ENCODE measurements at places on chromosomes 16 and 17.
A peak's percentile ranks its signal among the peaks of the same experiment; 100 is the strongest.

- no peak for DNase-seq
These were observed 4.4 kb downstream of the N4BP1 start for GRCh38 chr16:48605518-48606110.

DNA sequence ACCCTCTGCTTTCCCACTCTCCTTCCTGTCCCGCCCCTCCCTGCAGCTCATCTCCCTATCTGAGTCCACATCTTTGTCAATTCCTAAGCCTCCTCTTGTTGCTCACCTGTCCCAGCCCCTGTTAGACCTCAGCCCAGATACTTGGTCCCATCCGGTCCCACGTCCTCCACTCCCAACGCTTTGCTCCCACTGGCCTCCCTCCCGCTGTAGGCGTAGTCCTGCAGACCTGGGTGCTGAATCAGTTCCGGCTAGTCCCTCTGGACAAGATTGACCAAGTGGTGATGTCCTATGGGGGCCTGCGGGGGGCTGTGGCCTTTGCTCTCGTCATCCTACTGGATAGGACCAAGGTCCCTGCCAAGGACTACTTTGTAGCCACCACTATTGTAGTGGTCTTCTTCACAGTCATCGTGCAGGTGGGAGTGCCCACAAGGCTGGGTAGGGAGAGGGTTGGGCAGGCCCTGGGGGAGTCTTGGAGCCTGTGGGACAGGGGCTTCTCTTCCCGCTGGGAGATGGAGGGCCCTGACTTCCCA is 8.0 kb downstream of the SLC9A5 start:
- DNase-seq, result no peak

DNA sequence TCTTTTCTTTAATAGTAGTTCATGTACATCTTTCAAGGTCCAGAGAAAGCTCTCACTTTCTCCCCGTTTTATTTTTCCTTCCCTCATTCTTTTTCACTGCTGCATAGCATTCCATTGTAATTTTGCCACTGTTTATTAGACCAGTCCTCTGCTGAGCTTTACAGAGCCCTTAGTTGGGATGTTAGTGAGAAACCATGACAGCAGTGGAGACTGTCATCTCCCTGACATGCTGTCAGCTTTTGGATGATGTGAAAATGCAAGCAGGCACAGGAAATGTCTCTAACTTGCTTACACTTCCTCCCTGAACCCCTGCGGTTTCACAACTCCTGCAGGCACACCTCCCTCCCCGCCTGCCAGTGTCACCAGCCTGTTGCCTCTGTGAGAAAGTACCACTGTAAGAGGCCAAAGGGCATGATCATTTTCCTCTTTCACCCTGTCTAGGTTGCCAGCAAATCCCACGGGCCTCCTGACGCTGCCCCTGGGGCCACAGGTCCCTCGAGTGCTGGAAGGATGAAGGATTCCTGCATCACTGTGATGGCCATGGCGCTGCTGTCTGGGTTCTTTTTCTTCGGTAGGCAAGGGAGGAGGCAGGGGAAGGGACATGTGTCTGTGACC is at the start of gene ITGAL:
TSS of gene ITGAL (plus strand) at position 415 of the 615 bp plus-strand sequence. CDS start at position 511, 96 bp downstream.
- no peak for DNase-seq

GRCh38 chr16:54923055-54923473 is 7.6 kb upstream of the IRX5 start:
- DNase-seq, result no peak

- no peak for DNase-seq
These were observed 1.6 kb downstream of the PECAM1 start for GRCh38 chr17:64388961-64389565.

- no peak for DNase-seq
These were observed 605.0 kb downstream of the WWOX start for GRCh38 chr16:78704416-78704815.

DNA sequence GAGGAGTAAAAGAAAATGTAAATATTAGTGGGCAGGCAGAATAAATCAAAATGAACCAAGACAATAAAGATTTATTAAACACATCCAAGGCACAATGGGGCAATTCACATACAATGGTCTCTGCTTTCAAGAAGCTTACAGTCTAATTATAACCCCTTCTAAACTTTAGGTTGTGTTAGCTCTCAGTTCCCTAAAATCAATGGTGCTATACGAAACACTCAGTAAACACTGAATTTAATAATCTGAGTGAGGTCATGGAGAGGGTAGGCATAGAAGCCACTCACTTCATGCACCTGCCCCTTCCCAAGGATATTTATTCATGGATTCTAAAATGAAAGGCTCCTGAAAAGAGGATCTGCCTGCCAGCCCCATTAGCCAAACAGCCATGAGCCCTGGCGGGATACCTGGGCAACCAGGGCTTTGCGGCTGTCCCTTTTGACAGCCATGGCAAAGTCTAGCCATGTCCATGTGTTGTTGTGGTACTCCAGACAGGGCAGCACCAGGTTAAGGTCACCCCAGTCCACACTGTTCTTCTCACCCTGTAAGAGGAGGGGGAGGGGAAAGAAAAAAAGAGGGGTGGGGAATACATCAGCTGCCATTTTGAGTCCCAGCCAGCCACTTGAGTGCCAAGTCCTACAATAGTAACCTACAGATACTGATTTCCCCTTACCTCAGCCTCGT is 1.4 kb upstream of the RSKR start:
- no peak for DNase-seq

DNA sequence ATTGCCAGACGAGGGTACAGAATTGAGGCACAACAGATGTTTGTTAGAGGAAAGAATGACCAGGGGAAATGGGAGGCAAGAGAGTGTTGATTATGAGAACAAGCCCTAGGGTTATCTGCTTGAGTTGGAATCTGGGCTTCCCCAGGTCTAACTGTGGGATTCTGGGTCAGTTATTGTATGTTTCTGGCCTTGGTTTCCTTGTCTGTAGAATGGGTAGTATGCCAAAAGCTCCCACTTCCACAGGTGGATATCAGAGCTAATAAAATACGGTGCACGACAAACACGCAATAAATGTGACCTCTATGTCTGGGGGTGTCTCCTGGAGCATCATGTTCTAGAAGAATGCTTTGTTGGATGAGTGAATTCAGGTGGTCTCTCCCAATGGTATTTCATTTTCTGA is 517 bp downstream of the TMC5 start:
- no peak for DNase-seq

DNA sequence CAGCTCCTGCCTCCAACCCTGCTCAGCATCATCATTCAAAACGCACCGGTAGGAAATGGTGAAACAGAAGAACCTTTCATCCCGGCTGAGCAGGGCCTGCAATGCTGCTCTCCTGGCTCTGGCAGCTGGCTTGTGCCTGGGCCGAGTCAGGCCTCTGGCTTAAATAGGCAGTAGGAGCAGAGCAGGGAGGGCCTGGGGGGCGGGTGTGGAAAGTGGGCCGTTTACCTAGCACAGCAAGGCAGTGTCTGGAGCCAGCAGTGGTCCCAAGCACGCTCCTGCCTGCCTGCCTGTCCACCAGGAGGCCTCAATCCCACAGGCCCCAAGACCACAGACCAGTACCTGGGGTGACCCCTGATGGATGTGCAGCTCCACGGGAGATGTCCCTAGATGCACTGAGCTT is 59.3 kb downstream of the SMPD3 start:
- DNase-seq, result no peak

DNA sequence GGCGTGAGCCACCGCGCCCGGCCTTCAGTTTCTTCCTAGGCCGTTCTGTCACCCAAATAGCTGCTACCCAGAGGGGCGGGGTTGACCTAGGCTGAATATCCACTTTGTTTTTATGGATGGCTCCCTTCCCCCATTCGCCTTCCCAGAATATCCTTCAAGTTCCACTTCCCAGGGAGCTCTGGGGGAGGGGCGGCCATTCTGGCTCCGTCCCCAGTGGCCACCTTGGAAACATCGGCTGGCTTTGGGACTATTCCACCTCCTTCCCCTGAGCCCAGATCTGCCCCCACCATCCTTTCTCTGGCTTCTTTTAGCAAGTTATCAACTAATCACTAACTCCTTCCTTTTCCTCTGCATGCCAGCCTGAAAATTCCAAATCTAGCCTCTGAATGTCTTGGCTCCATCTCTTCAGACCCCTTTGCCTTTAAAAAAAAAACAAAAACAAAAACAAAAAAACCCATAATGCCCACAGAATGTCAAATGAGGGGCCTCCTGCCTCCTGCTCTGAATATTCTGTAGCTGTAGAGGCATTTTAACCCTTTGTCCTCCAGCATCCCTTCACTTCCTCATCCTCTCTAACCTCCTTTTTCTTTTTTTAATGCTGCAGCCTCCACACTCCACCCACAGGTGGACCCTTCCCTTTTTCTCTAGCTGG is 6.4 kb downstream of the ATP1B2 start:
- no peak for DNase-seq

GRCh38 chr17:70201872-70202419 is 32.6 kb downstream of the KCNJ2 start:
- DNase-seq, result no peak

GRCh38 chr17:1473841-1474240 is 17.8 kb upstream of the CRK start:
- DNase-seq, result no peak

DNA sequence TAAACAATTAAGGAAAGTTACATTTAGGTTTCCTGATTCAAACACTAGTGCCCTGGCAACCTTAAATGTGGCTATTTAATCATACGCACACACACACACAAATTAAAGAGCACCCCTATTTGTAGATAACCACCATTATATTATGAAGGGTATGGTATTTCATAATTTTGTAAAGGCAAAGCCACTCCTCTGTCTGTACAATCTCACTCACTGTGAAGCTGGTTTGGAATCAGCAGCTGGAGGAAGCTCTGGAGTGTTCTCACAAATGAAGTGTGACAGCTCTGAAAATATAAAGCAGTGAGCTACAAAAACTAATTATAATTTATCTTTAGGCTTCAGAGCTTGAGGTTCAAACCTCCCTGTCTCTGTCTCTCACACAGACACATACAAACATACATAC is 57.9 kb upstream of the KCNJ16 start:
- DNase-seq, result no peak

- DNase-seq, result no peak
These were observed 76.2 kb upstream of the KSR1 start for GRCh38 chr17:27379888-27380533.

- no peak for DNase-seq
These were observed 14.2 kb downstream of the SLX4 start for GRCh38 chr16:3597226-3597625.

DNA sequence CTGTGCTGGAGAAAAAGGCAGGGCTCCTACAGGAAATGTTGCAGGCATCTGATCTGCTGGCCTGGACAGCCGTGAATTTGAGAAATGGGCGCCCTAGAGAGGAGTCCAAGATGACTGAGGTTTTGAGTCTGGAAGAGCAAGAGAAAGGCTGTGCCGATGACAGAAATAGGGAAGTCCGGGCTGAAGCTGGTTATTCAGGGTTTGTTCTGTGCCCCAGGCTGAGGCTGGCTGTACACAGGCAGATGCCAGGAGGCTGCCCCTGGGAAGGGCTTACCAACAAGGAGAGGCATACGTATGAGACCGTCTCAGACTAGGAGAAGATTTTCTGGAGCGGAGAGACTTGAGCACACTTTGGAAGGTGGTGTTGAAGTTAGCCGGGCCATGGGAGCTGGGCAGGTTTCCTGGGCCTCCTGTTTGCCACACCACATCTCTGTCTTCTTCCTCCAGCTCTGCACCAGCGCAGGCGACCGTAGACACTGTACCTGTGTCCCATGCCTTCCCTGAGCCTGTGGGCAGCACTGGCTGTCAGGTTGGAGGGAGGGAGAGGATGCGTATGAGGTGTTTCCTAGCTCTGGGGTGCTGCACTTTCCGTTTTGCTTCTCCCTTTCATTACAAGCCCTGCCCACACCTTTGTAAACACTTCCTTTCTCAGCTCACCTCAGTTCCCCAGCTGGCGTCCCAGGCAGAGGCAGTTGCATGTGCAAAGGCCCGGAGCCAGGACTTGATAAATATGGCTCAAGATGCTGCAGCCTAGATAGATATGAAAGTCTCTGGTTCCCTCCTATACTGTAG is 80.8 kb downstream of the SPECC1 start:
- no peak for DNase-seq

GRCh38 chr16:47416869-47417268 is 44.0 kb downstream of the ITFG1 start:
- no peak for DNase-seq

GRCh38 chr17:36627101-36627500 is 25.7 kb downstream of the MRM1 start:
- peak; percentile 32 for DNase-seq

- DNase-seq, result no peak
These were observed 13.1 kb downstream of the UNC13D start for GRCh38 chr17:75831032-75831571.

DNA sequence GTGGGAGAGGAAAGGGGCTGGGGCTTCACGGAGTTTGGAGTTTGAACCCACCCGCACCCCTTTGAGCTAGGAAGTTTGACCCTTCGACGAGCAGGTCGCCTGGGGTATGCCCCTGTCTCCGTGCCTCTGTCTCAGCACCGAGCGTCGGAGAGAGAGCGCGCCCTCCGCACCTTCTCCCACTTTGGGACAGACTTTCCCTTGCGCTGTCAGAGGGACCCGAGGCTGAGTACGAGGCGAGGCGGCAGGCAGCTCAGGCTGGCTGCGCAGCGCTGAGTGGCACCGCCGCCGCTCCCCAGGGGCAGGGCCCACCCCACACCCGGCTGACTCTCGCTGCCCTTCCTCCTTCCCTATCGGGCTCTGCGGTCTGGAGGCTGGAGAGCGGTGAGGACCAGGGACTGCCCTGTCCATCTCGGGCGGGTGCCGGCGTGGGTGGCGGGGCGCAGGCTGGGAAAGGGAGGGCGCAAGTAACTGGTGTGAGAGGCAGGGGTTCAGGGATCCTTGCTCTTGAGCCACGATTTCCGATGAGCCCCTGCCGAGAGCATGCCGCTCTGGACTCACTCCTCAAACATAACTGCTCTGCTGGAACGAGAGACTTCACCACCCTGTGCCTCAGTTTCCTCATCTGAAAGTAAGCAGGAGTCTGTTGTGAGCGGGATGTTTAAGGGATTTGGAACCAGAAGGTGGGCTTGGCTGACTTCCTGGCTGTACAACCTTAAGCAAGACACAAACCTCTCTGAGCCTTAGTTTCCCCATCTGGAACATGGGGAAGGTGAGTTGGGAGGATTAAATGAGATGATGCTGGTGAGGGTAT is 981 bp downstream of the BEAN1 start:
- no peak for DNase-seq

GRCh38 chr17:337866-338265 is 14.7 kb downstream of the RPH3AL start:
- DNase-seq, result no peak

Data from NCI-H2081 (cell line).